ENCODE measurements at places on chromosomes 1 and 21.

DNA sequence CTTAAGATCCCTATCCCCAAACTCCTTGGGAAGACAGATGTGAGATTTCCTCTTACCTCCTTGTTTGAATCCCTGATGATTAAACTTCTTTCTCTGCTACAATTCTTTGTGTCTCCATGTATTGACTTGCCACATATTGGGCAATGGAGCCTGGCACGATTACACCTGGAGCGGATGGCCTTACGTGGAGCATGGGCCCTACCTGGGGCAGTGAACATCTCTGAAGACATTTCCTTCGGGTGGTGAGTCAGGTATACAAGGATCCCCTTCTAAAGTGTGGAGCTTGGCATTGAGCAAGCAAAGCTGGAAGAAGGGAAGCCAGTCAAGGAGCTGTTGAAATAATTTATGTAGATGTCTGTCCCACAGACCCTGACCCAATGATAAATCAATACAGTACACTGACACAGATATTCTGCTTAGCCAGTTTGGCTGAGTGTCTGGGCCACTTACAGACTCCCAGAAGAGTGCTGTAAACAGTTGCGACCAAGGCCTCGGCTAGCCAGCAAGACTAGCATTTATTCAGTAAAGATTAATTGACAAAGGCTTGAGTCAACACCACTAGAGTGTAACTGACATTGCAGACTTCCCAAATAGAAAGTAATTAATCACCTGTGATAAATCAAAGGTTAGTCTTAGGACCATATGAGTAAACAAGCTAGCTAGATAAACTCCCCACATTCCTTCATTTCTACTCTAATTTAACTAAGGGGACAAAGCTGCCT is 83.1 kb upstream of the KCNK1 start:
- DNase-seq = no peak

GRCh38 chr1:40379785-40380452 is 6.4 kb downstream of the SMAP2 start:
- peak; percentile 86 for DNase-seq

DNA sequence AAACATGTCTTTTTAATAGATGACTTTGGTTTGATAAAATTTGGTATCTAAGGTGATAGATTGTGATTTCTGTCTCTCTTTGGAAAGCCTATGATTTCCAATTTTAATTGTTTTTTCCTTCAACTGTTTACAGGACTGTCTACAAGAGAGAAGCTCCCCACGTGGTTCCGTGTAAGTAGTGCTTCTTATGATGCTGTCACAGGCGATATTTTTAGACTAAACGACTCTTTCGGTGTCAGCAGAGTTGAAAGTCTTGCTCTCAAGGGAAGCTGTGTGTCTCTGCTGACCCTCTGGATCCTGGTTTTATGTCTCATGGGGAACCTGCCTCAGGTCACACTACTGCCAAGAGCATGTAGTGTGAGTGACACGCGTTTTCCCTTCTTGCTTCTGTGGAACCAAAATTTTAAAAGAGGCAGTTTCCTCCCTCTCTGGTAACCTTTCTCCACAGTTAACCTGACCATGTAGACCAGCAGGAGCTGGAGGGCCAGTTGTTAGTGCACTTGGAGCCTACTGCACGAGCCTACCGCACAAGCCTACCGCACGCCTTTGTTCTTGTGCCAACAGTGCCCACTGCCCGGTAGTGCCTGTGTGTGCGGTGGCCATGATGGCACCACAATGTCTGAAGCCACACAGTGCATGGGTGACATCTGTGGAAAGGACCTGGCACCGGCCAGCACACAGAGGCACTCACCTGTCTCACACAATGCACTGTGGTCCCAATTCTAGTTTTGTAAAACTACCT is 91.9 kb downstream of the PCBP3 start:
- DNase-seq = no peak

DNA sequence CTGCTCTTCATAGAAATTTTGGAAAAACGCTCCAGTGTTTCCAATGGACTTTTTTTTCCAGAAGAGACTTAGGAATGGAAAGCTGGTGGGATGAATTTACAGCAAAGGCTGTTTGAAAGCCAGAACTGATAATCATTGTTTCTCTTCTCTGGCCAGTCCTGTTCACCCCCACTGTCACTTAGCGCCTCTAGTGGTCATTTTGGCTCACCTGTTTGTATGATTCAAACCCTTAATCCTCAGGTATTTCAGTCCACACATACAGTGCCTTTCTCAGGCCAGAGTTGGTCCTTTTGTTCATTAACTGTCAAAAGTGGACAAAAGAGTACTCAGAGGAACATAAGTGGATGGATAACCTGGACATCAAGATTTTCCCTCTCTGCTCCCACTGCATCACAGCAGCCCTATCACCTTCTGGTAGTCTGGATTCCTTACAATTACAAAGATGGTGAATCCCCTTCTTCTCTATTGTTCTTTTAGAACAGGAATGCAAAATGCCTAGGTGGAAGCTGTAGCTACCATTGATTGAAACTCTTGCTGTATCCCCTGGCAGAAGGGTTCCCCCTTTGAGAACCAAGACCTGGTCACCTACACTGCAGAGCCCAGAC is 177.6 kb upstream of the OLFM3 start:
- DNase-seq = no peak

DNA sequence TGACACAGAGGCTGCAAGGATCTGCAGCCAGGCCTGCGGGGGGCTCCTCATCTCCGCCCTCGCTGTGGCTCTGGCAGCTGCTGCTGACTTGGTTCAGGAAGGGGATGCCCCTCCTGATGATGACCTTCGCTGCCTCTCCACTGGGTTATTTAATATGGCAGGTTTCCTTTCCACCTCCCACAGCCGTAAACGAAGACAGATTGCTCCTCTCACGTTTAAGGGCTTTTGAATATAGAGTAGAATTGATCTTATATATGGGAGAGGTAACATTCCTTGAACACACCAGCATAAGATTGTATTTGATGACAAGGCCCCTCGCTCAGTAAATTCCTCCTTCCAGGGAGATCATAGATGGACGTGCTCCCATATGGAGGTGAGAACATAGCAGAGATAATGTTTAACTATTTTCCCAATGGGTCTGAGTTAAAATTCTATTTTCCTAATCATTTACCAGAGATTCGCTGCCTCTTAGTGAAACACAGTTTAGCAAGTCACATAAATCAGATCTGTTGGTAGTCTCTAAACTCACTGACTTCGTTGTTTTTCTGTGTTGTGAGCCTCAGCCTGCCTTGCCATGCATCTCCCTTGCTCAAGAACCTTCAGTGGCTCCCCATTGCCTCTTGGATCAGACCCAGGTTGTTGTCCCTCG is 88.5 kb upstream of the AJAP1 start:
- no peak for DNase-seq

Data from fibroblast of villous mesenchyme (primary cell).